ENCODE measurements at places on chromosomes 2 and 18.

GRCh38 chr2:181058378-181059269 is 78.2 kb downstream of the UBE2E3 start:
- peak; percentile 68 for DNase-seq

GRCh38 chr2:72140621-72140960 is 7.1 kb downstream of the CYP26B1 start:
- no peak for DNase-seq

DNA sequence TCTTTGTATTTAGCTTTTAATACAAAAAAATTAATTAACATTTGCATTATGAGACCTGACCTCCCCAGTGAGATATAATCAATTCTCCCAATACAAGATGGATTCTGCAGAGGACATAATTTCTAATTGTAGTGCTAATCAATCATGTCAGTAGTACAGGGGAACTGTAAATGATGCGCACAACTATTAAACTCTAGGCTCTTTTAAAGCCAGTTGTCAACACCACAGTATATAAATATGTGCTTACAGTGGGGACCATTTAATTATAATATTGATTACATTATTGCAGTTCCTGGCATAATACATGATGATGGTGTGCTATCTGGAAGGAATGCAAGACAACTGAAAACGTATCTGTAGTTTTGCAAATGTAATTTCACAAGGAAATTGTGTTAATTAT is 285.6 kb upstream of the EPHA4 start:
- no peak for DNase-seq

DNA sequence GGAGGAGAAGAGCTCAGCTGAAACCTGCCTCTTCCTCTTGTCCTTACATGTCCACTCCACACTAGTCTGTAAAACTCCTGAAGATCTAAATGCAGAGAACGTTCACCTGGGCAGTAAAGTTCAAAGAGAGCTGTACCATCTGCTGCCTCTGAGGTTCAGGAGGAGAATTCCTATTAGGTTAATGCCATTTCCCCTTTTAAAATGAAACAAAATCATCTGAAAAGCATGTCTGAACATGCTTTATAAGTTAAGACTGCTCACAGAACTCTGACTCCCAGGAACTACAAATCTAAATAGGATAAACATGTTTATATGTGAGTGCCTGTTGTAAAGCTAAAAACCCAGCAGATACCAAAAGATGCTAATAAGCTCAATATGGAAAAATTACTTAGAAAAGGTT is 164.4 kb downstream of the AFF3 start:
- no peak for DNase-seq

GRCh38 chr2:101341421-101341820 is 32.9 kb upstream of the RNF149 start:
- peak; percentile 72 for DNase-seq

- DNase-seq = no peak
These were observed 25.3 kb downstream of the EXOC6B start for GRCh38 chr2:72800492-72800891.

DNA sequence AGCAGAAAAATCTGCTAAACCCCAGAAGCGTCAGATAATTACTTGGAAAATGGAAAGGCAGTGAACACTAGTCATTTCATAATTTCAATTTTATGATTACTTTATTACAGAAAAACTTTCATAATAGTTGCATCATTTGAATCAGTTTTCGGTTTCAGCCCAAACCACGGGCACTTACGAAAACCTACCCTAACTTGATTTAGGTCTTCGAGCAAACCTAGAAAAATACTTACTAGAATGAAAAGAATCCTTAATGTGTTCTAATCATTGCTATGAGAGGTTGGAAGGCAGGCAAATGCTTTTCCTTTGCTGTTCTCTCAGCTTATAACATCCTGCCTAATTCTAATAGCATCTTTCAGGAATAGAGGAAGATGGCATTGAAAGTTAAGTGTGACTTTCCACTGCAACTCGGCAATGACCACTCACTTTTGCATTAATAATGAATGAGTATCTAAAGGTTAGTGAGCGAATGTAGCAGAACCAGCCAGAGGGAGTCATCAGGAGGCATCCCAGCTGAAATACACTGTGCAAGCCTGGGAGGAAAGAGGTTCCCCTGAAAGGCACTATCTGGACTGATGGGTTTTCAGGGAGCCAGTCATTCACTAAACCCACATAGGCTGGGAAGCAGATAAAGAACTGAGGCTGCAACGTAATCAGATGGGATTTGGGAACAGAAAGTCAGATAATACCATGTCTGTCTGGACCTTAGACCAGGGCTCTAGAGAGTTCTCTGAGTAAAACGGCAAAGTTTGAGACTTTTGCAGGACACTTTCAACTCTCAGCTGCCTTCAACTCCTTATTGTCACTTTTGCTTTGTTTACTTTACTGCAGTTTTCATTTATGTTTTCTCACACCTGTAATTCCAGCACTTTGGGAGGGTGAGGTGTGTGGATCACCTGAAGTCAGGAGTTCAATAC is 520.8 kb downstream of the RNF144A start:
- DNase-seq = peak; percentile 77

DNA sequence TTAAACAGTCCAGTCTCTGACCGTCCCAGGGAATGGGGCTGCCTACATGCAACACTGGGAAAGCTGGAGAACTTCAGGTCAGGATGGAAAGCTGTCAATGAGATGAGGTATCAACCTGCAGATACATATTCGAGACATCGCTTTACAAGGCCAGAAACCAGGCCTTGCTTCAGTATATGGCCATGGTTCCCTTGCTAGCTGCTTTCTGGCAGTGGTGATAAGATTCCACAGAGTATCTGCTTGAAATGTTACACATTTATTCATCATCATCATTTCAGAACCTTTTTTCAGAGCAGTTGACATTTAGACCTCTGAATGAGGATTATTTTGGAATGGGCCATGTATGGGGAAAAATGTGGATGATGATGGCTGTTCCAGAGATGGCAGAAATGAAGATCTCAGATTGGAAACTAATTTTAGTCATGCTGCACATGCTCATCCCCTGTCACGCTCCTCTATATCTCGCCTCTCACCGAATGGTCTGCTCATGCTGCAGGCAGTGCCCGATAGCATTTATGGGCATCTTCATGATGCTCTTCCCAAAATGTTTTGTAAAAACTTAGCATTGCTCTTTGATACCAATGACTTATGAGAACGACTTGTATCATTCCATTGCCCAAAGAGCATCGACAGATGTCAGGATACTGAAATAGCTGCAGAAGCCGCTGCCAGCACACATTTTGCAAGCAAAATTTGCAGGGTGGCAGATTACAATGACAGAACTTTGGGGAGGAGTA is 14.0 kb upstream of the BMP10 start:
- DNase-seq = no peak

- DNase-seq = no peak
These were observed 54.5 kb upstream of the DAPL1 start for GRCh38 chr2:158740621-158741020.

DNA sequence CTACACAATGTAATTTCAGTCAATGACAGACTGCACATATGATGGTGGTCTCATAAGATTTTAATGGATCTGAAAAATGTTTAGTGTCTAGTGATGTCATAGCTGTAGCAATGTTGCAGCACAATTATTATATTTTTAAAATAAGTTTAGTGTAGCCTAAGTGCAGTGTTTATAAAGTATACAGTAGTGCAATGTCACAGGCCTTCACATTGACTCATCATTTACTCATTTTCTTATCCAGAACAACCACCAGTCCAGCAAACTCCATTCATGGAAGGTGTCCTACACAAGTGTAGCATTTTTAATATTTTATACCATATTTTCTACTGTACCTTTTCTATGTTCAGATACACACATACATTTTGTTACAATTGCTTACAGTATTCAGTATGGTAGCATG is 663.1 kb downstream of the ERBB4 start:
- no peak for DNase-seq

- DNase-seq = no peak
These were observed 98.2 kb upstream of the ASAP2 start for GRCh38 chr2:9108210-9108967.

DNA sequence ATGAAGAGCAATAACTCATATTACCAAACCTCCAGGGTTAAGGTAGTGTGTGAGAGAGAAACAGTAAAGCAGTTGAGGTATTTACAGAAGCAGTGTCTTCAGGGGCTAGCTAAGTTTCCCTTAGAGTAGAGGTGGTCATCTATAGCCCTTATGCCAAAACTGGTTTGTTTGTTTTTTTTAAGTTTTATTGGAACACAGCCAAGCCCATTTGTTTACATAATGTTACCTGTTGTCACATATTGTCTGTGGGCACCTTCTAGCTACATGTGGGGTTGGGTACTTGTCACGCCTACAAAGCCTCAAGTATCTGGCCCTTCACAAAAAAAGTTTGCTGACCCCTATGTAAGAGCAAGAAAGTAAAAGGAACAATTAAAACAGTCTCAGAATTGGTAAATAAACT is 39.4 kb downstream of the ACTR2 start:
- DNase-seq = no peak

DNA sequence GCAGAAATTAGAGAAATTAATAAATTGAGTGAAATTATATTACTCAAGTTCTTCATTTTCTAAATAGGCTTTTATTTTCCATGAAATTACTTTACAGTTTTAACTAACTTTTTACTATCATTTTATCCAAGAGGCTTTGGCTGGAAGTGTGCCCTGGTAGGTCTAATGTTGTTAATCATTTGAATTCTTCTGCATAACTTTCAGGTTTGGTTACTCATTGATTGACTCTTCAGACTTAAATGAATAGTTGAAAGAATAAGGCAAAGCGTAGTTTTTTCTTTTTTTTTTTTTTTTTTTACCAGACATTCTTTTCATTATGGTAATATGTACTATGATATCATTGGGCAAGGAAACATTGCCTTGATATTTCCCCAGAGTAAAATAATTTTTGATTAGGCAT is 228.4 kb upstream of the MMADHC start:
- DNase-seq = no peak

- no peak for DNase-seq
These were observed 47.4 kb upstream of the BIN1 start for GRCh38 chr2:127154396-127154795.

DNA sequence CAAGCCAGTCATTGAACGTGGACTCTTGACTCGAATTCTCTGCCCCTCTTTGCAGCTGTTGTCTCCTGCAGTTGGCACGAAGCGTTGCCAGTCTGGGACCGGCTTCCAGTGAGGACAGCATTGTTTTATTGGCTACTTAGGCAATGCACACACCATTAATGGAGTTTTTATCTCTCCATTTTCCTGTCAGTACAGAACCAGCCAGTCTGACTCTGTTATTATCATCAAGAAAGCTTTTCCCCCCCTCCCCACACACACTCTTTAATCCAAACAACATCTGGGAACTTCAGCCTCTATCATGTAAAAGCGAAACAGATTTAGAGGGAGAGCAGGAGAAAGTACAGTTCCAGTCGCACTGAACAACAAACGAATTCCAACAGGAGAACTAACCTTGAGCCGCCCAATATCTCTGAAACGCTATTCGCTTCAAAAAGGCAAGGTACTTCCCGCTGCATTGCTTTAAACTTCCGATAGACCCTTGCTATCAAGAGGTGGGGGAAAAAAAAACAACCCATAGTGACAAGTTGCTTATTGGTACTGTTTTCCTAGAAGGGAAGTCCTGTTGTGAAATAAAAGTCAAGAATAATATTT is 38.2 kb downstream of the ACVR1 start:
- no peak for DNase-seq

DNA sequence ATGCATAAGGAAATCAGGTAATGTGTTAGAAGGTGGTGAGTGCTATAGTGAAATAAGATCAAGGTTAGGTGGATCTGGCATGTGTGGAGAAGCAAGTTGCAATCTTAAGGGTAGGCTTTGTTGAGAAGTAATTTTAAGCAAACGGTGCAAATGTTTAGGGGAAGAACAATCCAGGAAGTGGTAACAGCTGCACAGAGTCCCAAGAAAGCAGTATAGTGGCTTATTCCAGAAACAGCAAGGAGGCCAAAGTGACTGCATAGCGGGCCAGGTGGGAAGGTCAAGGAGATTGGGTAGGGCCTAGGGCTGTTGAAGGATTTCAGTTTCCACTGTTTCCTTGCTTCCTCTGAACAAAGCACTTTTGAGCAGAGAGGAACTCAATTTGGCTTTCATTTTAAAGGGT is 30.0 kb upstream of the RAB1A start:
- DNase-seq = no peak

DNA sequence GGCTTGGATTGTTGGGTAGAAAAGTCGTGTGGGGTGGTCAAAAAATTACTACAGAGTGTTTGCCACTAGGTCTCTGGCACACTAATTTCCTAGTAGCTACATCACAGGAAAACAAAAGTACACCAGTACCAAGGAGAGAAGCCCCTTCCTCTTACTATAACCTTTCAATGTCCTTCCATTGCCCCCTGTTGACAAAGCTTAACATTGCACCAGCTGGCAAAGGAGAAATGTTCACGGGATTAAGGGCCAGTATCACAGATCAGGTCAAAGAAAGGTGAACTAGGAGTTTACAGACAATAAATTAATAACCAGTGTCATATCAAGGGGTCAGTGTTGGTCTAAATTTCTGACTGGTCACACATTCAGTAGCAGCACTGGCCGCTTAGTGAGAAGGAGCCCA is 1139.6 kb upstream of the FAM98A start:
- no peak for DNase-seq

DNA sequence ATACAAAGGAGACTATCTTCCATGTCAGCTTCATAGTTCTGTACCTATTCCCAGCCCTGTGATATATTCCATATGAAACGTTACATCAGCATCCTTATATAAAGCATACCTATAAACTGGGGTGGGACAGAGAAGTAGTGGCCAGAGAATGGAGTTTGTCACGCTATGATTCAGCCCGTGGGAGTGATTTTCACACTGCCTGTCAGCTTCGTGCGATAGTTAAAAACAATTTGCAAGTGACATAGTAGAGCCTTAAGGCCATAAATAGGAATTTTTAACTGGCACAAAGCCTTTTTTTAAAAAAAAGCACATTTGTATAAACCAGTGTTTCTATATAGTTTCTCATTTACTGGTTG is 30.2 kb downstream of the PKP4 start:
- no peak for DNase-seq

GRCh38 chr2:24207359-24207758 is 32.5 kb downstream of the FAM228A start:
- no peak for DNase-seq

DNA sequence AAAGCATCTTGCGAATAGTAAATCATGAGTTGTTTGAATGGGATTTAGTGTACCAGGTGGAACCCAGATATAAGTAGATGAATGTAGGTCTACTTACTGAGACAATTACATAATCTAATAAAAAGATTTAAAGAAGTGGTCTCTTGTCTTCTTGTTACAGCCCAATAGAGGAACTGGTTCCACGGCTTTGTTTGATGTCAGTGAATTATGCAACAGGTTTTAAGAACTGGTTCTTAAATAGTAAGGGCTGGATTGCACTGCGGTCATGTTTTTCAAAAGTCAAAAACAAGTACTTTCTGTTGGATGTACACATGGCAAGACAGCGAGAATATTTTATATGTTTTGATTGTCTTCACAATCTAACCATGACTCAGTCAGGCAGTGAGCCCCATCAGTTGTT is 15.4 kb upstream of the SLC9A2 start:
- DNase-seq = no peak

GRCh38 chr2:156340377-156340776 is 7.9 kb upstream of the NR4A2 start:
- peak; percentile 50 for DNase-seq

GRCh38 chr2:192254444-192254843 is 59.7 kb upstream of the TMEFF2 start:
- DNase-seq = no peak

GRCh38 chr18:35410561-35410960 is 33.4 kb upstream of the ZNF396 start:
- DNase-seq = no peak
